Lung (tissue), 17 donors: ENCODE measurements at places on chromosomes 13 and 19. TPM values are rescaled to one million over a fixed set of nuclear protein-coding genes. Genes with fewer than 3 reads are reported as not detected.
A peak's percentile ranks its signal among the peaks of the same experiment; 100 is the strongest.

The FXYD3 gene
- 130 TPM for total RNA-seq

DNA sequence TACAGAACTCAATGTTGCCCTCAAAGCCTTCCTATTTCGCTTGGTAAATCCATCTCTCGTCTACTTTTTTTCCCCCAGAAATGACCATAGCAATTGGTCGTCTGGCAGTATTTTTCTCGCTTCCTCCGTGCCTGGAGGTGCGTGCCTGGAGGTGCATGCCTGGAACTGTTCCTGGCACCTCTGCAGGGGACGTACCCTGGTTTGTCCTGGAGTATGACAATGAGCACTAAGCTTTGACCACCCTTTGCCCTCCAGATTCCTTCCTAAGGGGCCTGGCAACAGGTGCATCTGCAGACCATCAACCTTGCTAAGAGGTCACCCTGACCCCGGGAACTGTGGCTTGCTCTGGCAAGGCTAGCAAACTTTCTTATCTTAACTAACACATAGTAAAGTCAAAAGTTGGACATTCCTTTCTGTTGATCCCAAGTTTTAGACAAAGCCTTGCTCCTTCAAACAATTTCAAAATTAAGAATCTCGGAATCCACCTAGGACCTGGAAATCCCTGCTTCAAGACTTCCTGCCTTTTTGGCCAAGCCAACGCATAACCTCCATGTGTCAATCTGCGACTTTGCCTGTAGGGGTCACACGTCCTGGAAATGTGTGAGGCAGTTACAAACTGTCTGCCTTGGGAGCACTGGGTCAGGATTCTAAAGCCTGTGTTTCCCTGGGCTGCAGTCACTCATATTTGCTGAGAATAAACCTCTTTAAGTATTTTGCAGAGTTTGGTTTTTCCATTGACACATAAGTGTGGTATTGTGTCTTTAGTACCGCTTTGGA, 28.8 kb upstream of the TUBGCP3 start:
- no peaks in the 10 kb centered on the region for H3K27me3 ChIP-seq
- DNase-seq: peak; percentile 29
- peaks cover 6% of the 10 kb centered on the region for H3K4me1 ChIP-seq

The SLAIN1 gene
- total RNA-seq: 13.3 TPM

The SDHAF1 gene
- total RNA-seq: 19.7 TPM

DNA sequence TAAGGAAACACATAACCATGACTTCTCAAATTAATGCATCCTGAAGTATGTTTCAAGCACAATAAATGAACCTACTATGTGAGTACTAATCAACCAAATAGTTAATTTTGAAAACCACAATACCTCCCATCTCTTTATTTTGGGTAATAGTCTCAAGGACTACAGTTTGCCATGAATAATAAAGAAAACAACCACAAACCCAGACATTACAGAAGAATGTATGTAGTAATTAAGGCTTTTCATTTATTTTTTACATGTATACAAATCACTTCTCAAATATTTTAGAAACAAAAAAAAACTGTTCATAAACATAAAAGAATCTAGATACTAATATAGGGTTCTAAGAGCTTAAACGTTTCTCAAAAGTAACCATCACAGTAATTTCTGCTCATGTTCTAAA, 6.8 kb downstream of the KATNAL1 start:
- no peaks in the 10 kb centered on the region for H3K27me3 ChIP-seq
- no peak for DNase-seq
- no peak overlapping the region for H3K4me3 ChIP-seq
- H3K27ac ChIP-seq: no peak overlapping the region

DNA sequence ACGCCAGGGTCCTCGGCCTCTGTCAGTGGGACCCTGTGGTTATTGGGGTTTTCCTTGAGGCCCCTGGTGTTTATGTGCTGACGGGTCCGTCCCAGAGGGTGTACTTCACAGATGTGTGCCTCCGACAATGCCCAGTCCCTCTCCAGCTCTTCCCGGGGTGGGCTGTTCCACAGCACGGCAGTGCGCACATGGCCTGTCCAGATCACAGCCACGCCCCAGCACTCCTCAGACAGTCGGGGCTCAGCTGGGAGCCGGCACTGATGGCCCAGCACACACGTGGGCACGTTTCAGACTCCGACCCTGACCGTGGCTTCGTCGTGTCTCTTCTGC, 16.9 kb upstream of the F7 start:
- H3K27ac ChIP-seq: no peak overlapping the region
- H3K4me1 ChIP-seq: no peaks in the 10 kb centered on the region
- no peak for DNase-seq
- H3K4me3 ChIP-seq: no peak overlapping the region
- peaks cover 6% of the 10 kb centered on the region for H3K36me3 ChIP-seq

The SCAMP4 gene
- 63.4 TPM for total RNA-seq

The ATXN8OS gene
- total RNA-seq: not detected
